ENCODE measurements at places on chromosomes 6 and 20. TPM values are rescaled to one million over a fixed set of nuclear protein-coding genes. Genes with fewer than 3 reads are reported as not detected.

DNA sequence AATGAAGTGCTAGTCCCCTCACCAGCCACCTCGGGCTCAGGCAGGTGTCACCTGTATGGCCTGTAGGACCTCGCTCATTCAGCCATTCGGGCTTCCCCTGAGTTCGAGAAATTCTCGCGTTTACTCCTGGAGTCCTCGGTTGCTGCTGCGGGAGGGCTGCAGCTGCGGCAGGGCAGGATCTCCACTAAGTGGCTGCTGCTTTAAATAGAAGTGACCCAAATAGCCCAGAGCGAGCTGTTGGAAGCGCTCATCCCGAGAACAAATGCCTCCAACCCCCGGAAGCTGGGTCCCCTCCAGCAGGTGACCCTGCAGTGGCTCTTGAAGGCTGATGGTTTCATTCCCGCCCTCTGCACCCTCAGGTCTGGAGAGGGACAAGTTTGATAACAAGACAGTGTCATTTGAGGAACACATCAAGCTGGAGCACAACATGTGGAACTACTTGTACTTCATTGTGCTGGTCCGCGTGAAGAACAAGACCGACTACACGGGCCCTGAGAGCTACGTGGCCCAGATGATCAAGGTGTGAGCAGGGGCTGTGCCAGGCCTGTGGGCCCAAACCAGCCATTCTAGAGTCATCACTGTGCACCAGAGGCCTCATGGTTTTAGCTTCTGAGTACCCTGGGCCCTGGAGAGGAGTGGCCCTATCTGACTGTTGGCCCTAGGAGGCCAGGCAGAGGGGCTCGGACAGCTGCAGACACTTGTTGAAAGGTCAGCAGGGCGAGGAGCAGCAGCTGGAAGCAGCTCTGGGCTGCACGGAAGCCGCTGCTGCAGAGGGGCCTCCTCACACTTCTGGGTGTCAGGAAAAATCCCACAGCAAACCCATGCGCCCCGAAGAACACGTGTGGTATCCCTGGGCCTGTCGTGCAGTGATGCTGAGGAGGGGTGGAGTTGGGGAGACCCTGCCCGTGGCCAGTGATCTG lies 18.1 kb downstream of the UQCC2 start:
- no peak for DNase-seq

DNA sequence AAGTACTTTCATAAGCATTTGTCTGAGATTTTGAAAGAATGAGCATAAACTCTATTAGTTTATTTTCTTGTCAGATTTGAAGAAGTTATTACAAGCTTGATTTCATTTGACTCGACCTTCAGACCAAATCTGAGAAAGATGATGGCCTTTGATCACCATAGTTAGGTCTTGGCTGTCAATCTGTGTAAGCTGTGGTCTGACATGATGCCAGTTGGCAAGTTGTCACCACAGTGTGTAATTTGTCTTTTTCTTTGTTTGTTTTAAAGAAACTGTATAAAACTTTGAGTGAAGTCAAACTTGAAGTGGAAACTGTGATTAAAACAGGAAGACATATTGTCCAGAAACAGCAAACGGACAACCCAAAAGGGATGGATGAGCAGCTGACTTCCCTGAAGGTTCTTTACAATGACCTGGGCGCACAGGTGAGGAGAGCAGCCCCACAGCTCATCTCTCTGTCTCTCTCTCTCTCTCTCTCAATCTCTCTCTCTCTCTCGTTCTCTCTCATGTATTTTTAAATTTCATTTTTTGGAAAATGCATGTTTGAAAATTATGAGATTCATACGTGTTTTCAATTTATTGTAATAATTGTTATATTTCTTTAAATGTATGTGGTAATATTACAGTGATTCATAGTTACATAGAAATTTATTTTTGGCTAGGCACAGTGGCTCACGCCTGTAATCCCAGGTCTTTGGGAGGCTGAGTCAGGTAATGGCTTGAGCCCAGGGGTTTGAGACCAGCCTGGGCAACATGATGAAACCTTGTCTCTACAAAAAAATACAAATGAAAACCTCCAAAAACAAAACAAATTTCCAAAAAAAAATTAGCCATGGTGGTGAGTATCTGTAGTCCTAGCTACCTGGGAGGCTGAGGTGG lies 208.1 kb downstream of the UTRN start:
- DNase-seq = no peak

DNA sequence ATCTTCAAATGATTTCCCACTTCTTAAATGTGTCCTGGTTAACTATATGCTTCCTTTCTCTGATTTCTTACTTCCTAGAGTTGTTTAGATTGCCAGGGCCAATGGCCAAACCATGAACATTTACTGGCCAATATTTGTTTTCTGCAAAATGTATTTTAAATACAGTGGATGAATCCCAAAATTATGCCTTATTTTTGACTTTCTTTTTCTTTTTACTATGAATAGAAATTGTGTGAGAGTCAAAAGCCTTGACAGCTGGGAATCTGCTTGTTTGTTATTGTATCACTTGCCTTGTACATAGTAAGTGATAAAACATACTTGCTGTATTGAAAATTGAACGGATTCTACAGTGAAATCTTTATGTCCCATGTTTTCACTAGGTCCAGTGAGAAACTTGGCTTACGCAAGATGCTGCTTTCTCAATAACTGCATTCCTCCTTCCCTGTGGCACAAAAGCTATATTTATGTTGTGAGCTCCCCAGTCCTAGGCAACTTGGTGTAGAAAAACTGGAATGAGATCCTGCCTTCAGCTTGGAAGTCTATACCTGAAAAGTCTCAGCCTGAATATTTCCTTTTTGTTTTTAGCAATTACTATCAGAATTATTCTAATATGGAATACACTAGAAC lies 295.2 kb downstream of the EPHA7 start:
- peak; percentile 52 for DNase-seq

- DNase-seq = no peak
These were observed 53.2 kb upstream of the SYNJ2 start for GRCh38 chr6:157928428-157928827.

GRCh38 chr6:11121851-11122250 lies 10.3 kb upstream of the ERVFRD-1 start:
- DNase-seq = no peak

GRCh38 chr6:85494547-85495536 lies 45.0 kb downstream of the NT5E start:
- DNase-seq = no peak

DNA sequence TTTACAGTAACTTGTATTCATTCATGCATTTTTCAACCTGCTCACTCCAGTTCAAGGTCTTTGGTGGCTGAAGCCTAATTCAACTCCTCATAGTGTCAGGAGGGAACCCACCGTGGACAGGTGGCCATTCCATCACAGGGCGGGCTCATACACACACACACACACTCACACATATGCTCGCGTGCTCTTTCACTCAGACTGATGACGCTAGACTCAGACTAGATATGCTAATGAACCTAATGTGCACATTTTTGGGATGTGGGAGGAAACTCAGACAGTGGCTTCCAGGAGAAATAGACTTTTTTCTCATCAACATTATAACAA lies 56.7 kb downstream of the TRIM27 start:
- DNase-seq = peak; percentile 45

DNA sequence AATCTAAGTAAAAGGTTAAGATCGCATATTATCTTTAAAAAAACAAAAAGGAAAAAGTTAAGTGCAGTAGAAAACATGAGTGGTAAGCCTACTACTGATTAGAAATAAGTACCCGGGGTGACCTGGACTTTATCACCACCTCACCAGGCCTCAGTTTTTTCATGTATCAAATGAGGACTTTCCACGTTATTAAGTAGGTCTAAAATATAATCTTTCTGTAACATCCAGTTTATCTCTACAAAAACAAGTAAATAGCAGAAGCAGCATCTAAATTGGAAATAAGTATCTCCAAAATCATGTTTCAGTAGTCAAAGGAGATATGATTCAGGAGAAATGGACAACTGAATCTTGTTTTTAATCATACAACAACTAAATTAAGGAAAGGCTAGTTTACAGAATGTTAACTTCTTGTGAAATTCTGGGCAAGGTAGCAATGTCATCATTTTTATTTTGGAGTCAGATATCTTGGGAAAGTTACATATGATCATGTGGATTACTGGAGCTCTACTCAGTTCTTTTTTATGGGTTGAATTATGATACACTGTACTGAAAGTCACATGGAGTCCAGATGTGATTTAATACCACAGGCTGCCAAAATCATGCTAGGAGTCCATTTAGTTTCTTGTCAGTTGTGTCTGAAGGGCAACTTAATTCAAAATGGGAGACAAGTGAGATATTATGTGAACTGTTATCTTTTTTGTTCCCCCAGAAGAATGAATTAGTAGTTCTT lies 114.7 kb upstream of the PRL start:
- no peak for DNase-seq

- DNase-seq = no peak
These were observed 24.4 kb downstream of the BHLHE23 start for GRCh38 chr20:62982124-62983075.

- no peak for DNase-seq
These were observed 20.0 kb upstream of the UBE2J1 start for GRCh38 chr6:89372506-89372901.

The HLA-DQA2 gene
- not detected for total RNA-seq

The IBTK gene
- total RNA-seq = 35.8 TPM

The CDH4 gene
- not detected for total RNA-seq

Data from SK-MEL-5 (cell line).